GM13976 (cell line): ENCODE measurements at places on chromosomes 12 and 14.
A peak's percentile ranks its signal among the peaks of the same experiment; 100 is the strongest.

GRCh38 chr12:72602581-72602980 lies 330.4 kb downstream of the TRHDE start:
- DNase-seq: no peak

GRCh38 chr12:31406345-31406744 lies 80.4 kb upstream of the SINHCAF start:
- peak; percentile 64 for DNase-seq

DNA sequence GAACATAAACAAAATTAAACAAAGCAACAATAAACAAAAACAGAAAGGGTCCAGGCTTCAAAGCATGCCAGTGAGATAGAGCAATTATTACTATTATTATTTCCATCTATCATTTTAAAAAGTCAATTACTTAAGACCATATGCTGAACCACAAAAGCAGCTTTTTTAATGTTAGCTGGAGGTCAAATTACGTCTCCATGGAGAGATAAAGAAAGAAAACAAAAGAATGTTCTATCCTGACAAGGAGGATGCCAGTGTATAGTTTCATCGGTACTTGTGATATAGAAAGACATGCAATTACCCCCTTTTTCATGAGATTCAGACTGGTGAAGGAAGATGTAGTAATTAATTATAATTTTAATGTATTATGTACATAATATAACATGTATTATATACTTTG lies 81.6 kb upstream of the DCN start:
- DNase-seq: no peak

DNA sequence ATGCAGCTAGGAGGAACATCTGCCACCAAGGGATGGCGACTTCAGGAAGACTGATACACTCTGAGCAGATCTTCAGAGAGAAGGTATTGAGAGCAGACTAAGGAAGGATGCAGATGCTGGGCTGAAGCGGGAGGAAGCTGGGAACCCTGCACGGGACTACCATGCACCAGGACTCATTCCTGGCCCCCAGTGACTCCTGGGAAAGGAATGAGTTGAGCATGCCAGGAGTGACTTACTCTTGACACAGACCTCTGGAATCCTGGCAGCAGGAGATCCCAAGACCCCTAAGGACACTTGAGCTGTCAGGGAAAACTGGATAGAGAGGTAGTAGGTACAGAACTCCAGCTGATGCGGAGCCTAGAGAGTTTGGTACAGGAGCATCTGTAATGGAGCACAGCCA lies 336.1 kb downstream of the RPS29 start:
- no peak for DNase-seq

DNA sequence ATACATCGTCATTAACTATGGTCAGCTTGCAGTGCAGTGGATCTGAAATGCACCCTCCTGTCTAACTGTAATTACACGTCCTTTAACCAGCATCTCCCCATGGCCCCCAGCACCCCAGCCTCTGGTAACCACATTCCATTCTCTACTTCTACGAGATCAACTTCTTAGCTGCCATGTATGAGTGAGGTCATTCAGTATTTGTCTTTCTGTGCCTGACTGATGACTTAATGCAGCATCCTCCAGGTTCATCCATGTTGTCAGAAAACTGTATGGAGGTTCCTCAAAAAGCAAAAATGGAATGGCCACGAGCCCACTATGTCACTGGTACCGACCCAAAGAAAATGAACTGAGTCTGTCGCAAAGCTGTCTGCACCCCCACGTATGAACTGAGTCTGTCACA lies 107.3 kb downstream of the RIMBP2 start:
- DNase-seq: no peak

DNA sequence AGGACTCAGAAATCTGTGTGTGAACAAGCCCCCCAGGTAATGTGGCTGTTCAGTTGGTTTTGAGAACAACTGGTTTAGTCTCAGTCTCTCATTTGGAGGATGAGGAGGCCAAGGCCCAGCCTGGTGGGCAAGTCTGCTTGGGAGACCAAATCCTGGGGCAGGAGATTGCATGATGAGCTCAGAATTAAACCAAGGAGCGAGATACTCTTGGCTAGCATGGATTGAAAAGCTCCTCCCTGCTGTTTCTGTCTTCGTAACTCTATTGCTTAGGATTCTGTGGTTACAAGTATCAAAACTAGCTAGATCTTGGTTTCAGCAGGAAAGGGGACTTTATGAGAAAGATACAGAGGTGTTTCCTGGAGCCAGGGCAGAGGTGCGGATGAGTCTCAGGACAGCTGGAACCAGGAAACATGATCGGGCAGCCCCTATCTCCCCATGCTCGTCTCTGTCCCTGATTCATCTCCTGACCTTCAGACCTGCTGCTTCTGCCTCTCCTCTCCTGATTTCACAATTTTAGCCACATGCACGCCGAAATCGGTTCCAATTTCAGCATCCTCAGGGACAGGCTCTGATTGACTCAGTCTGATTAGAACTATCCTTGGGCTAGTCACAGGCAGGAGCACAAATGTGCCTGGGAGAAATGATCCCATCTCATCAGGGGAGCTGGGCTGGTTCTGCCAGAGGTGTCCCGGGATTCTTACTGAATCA lies 40.2 kb upstream of the RIN3 start:
- no peak for DNase-seq

- peak; percentile 5 for DNase-seq
Measured at GRCh38 chr14:24843494-24843893, 206.5 kb downstream of the STXBP6 start.

DNA sequence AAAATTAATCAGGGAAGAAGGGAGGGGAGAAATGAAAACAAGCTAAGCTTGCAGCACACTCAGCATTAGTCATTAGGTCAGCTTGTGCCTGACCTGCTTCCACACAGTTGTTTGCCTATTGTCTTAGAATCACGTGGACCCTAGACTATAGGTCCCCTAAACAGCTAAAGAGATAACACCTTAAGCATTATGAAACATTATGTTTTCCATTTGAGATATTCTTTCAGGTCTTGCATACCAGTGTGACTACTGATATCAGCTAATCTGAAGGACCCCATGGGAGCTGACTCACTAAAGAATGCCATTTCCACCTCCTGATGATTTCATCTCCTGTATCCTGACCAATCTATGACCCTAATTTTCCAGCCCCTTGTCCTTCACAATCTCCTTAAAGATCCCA lies 154.1 kb upstream of the FUT8 start:
- no peak for DNase-seq

- no peak for DNase-seq
Measured at GRCh38 chr12:90261283-90261682, 552.6 kb upstream of the ATP2B1 start.

- DNase-seq: no peak
Measured at GRCh38 chr12:67534681-67535080, 113.9 kb upstream of the DYRK2 start.

DNA sequence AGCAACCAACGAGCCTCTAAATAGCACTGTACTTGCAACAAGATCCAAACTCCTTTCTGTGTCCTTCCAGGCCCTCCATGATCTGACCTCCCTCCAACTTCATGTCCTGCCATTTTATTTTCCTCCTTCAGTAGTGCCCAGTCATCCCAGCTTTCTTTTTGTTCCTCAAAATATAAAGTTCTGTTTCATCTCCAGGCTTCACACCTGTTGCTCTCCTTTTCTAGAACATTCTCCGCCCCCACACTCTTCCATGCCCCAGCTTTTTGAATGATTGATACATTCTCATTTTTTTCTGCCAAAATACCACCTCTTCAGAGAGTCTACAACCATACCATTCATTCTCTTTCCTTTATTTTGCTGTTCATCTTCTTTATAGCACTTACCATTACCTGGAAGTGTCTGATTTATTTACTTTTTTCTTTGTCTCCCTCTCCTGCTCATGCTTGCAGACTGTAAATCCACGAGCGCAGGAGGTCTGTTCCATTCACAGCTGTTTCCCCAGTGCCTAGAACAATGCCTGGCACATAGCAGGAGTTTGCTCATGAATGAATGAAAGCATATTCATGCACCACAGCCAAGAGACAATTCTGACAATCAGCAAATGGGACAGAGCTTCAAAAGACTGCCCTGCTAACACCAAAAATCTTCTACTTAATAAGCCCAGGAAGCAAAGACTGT lies 296.4 kb downstream of the RPAP3 start:
- no peak for DNase-seq

DNA sequence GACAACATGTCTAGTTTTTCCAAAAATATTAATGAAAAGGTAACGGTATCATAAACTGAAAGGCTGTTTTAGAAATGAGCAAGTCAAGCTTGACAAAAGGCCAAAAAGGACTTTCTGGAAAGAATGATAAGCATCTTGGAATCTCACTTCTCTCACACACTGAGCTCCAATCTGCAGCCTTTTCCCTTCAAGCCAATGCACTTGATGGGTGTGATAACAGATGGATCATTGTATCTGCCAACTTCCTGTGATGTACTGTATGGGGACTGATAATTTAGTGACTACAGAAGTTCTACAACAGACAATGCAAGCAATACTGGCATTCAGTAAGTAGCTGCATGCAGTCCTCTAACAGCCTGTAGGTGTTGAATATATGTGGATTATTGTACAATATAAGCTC lies 147.1 kb downstream of the MED13L start:
- no peak for DNase-seq

GRCh38 chr12:54261815-54262402 lies 18.0 kb downstream of the CBX5 start:
- no peak for DNase-seq

DNA sequence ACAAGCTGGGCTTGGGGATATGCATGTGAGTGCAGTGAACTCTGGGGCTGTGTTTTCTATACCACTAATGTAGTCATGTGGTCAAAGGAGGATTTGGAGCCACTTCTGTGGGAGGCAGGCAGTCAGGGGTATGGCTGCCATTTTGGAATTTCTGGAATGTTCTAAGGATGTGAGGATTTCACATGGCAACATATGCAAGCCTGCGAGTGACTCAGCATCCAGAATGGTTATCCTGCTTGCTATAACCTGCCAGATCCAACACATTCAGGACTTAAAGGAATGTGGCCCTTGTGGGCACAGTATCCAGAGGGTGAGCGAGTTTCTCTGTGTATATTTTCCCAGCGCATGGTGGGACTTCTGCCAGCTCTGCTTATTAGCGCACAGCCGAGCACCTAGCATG lies 249.2 kb upstream of the PWP1 start:
- DNase-seq: no peak

DNA sequence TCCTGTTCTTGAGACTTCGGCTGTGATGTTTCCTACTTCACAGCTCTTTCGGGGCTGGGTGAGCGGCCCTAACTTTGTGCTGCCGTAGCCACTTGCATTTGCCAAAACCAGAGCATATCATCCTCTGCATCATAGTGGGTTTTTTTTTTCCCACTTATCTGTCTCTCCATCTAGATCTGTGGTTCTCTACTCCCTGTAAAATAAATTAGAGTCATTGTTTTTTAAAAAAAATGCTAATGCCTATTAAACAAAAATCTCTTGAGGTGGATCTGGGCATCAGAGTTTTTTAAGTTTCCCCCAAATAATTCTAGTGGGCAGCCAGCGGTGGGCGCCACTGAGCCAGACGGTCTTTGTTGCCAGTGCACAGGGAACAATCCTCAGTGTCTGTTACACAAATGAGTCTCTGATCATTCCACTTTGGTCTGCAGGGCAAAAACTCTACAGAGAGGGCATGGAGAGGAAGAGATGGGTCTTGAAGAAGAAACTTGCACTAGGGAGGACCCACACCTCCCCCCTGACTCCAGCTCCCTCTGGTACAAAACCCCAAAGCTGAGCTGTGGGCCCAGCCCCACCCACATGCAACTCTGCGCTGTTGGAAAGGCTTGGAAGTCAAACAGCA lies 62.4 kb upstream of the BCL2L14 start:
- no peak for DNase-seq

DNA sequence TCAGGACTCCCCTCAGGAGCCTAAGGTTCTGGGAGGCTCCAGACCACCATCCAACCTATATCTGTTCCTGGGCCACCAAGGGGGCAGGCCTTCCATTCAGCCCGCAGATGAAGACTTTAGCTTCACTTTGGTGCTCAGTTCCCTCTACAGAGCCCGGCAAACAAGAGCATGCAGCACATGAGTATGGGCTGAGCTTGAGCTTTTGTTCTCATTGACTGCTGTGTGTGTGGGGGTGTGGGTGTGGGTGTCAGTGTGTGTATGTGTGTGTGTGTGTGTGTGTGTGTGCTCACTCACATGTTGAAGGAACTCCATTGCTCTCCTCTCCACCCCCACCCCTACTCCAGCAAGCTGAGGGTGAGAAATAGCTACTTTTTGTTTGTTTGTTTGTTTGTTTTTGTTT lies 219.1 kb downstream of the ZFP36L1 start:
- DNase-seq: no peak

DNA sequence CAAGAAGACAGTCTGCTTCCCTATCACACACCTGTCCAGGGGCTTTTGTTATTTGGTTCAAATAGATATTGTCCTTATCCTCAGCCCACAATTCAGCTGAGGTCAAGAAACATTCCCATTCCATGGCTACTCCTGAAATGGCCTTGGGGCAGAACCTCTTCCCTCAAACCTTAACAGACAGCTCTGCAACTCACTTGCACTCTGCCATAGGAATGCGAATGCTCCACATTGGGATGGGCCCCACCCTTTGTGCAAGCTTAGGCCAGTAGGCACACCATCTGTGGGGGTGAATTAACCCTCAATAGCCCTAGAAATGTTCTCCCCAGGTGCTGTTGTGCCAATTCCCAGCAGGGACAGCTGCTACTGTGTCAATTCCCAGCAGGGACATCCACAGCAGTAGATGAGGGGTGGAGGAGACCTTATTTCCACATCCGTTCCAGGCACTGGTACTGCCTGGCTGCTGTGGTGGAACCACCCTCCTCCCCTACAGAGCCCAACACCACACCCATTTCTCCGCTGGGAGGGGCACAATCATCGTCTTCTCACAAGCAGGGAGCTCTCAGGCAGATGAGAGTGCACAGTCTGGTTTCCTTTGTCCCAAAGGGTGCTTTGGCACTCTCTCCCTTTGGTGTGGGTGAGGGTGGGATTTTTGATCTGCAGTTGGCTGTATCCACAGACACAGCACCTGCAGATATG lies 42.3 kb upstream of the GLIPR1 start:
- no peak for DNase-seq

DNA sequence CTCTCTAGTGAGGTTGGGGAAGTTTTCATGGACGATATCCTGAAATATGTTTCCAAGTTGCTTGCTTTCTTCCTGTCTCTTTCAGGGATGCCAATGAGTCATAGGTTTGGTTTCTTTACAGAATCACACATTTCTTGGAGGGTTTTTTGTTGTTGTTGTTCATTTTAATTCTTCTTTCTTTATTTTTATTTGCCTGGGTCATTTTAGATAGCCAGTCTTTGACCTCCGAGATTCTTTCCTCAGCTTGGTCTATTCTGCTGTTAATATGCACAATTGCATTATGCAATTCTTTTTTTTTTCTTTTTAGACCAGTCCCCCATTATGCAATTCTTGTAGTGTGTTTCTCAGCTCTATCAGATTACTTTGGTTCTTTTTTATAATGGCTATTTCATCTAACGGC lies 338.9 kb downstream of the AEBP2 start:
- no peak for DNase-seq

DNA sequence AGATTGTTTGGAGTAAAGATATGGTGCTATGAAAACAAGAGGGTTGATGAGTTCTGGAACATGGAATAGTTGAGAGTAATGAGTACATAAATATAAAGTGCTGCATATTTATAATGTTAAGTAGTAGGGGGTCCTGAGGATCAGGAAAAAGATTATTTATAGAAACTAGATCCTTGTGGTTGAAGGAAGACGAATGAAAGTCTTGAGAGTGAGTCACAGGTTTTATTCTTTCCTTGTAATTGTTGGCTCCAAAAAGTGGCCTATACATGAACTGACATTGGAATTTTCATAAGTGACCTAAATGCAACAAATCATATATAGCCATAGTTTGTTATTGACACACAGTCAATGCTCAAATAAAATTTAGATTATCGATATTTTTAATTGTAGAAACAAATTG lies 440.4 kb upstream of the PRICKLE1 start:
- DNase-seq: no peak

GRCh38 chr14:68606176-68606575 lies 186.7 kb downstream of the ZFP36L1 start:
- no peak for DNase-seq

- no peak for DNase-seq
Measured at GRCh38 chr12:93223440-93224426, 154.0 kb upstream of the NUDT4 start.
